K562 (cell line): ENCODE measurements at places on chromosomes 4 and X.

GRCh38 chr4:146285037-146285436 lies 70.7 kb downstream of the REELD1 start:
- no peak for DNase-seq
- no peaks in the 10 kb centered on the region for H3K4me1 ChIP-seq
- no peaks in the 10 kb centered on the region for H3K36me3 ChIP-seq
- H3K27ac ChIP-seq = no peak overlapping the region
- no peaks in the 10 kb centered on the region for H3K27me3 ChIP-seq

GRCh38 chr4:146469022-146469421 lies 52.7 kb downstream of the SLC10A7 start:
- H3K27me3 ChIP-seq = no peaks in the 10 kb centered on the region
- no peak overlapping the region for H3K27ac ChIP-seq
- H3K36me3 ChIP-seq = no peaks in the 10 kb centered on the region
- H3K4me1 ChIP-seq = no peaks in the 10 kb centered on the region
- DNase-seq = no peak

- H3K4me1 ChIP-seq = no peaks in the 10 kb centered on the region
- H3K4me3 ChIP-seq = no peak overlapping the region
- H3K36me3 ChIP-seq = no peaks in the 10 kb centered on the region
Observed at GRCh38 chr4:140807491-140808252, 51.5 kb upstream of the TBC1D9 start.

DNA sequence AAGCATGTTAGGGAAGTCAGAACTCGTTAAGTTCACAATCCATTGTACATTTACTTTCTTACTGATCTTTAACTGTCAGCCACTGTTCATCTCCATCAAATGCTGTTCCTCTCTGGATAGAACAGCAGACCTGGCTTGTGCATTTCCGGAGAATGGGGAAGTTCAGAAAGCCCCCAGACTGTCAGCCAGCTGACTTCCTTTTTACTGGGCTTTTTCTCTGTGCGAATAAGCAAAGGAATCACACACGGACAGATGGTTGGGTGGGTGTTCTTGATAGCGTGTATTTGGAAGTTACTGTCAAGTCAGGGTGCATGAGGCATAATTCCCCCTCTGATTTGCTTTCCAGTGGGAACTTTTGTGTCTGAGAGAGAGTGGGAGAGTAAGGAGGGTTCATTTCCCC lies 56.8 kb downstream of the TSPAN7 start:
- no peak overlapping the region for H3K27ac ChIP-seq
- no peaks in the 10 kb centered on the region for H3K4me1 ChIP-seq
- no peak overlapping the region for H3K4me3 ChIP-seq

DNA sequence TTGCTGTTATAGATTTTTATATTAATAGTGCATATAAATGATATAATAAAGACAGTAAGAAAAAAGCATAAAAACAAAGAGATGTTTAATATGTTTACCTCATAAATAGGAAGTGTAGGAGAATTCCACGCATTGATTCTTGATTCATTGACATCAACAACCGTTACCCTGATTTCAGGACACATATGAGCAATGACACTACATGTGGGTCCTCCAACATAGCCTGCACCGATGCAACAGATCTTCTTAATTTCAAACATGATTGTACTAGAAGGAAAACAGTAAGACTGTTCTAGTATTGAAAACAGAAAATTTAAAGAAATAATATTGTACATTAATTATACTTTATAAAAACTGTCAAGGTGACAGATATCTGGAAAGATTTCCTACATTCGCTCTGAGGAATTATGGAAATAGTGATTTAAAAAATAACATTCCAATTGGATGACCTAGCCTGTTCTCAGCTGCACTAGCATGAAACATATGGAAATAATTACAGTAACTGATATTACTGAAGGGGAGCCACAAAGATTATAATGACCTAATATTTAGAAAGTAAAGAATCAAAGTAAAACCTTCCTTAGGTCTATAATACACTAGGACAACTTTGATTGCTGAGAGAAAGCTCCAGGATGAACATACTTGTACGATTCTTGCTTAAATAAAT lies 5.9 kb downstream of the UGDH start:
- H3K27ac ChIP-seq = no peak overlapping the region
- H3K27me3 ChIP-seq = no peaks in the 10 kb centered on the region
- no peaks in the 10 kb centered on the region; the same call in 2 of the 3 replicates for H3K4me1 ChIP-seq
- no peak overlapping the region for H3K4me3 ChIP-seq
- DNase-seq = no peak

DNA sequence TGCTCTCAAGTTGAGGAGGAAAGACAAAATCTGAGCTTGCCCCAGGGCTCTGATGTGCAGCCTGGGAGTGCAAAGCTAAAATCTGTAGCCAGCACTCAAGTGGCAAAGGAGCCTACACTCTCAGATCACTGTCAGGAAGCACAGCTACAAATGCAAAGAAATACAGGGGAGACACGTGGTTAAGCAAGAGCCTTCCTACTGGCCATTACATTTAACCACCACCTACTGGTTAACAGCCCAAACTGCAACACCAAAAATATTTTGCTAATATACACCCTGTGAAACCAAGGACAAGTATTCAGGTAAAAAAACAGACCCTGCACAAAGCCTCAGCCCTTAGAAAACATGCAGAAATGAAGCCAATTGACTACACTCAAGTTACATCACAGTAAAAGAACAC lies 170.4 kb upstream of the FGF16 start:
- no peaks in the 10 kb centered on the region for H3K4me1 ChIP-seq
- no peak for DNase-seq
- H3K36me3 ChIP-seq = no peaks in the 10 kb centered on the region
- no peaks in the 10 kb centered on the region for H3K27me3 ChIP-seq

- no peak overlapping the region for H3K27ac ChIP-seq
- H3K36me3 ChIP-seq = no peaks in the 10 kb centered on the region
- no peak for DNase-seq
- H3K27me3 ChIP-seq = no peaks in the 10 kb centered on the region
- no peak overlapping the region for H3K4me3 ChIP-seq
Observed at GRCh38 chrX:2136848-2137247, 363.9 kb downstream of the DHRSX start.

DNA sequence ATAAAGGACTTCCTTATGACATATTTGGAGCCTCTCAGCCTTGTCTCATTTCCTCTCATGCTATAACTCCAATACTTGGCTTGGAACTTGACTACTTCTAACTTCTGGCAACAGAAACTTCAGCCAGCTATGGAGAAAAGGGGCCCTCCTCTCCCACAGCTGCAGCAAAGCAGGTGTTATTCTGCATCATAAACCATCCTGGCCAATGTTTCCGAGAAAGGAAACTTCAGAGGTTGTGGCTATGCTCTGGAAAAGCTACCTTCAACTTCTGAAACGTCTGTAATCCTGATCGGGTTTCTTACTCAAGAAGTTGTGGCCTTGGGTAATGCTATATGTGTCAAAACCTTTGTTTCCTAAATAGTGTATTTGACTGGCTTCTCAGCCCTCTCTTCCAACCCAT lies 109.5 kb upstream of the CDX4 start:
- no peak overlapping the region for H3K27ac ChIP-seq
- no peak overlapping the region for H3K4me3 ChIP-seq
- no peaks in the 10 kb centered on the region for H3K4me1 ChIP-seq
- no peak for DNase-seq
- no peaks in the 10 kb centered on the region for H3K27me3 ChIP-seq
- no peaks in the 10 kb centered on the region for H3K36me3 ChIP-seq

DNA sequence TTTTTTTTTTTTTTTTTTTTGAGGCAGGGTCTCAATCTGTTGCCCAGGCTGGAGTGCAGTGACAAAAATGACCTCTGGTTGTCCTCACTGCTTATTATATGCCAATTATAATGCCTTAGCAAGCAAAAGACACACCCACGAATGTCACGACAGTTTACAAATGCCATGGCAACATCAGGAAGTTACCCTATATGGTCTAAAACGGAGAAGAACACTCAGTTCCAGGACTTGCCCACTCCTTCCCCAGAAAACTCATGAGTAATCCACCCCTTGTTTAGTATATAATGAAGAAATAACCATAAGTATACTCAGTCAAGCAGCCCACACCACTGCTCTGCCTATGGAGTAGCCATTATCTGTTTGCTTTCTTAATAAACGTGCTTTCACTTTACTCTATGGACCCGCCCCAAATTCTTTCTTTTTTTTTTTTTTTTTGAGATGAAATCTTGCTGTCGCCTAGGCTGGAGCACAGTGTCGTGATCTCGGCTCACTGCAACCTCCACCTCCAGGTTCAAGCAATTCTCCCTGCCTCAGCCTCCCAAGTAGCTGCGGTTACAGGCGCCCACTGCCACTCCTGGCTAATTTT lies 106.2 kb downstream of the SMIM20 start:
- no peak overlapping the region for H3K27ac ChIP-seq
- H3K27me3 ChIP-seq = peaks cover 10% of the 10 kb centered on the region; the same call in 1 of the 2 replicates
- no peaks in the 10 kb centered on the region for H3K36me3 ChIP-seq
- DNase-seq = peak; percentile 2
- no peak overlapping the region for H3K4me3 ChIP-seq

DNA sequence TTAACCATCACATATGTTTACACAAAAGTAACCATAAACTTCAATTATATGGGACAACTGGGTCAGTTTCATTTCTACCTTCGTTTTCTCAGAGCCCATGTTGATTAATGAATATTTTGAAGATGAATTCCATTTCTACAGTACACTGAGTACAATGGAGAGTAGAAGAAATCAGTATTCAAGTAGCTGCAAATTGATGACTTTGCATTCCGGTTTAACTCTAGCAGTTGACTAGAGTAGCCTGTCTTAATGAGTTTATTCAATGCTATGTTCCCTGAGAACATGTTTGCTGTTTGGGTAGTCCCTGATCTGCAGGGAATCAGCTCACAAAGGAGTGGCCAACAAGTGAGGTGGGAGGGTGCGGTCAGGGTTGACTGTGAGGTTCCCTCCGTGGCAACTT lies 168.3 kb downstream of the TRIML1 start:
- H3K4me3 ChIP-seq = no peak overlapping the region
- no peak overlapping the region for H3K27ac ChIP-seq
- no peaks in the 10 kb centered on the region for H3K36me3 ChIP-seq
- DNase-seq = no peak

GRCh38 chr4:2662598-2662997 lies 93.5 kb downstream of the TNIP2 start:
- H3K36me3 ChIP-seq = peaks cover 64% of the 10 kb centered on the region
- H3K4me3 ChIP-seq = no peak overlapping the region
- H3K27ac ChIP-seq = no peak overlapping the region
- H3K4me1 ChIP-seq = no peaks in the 10 kb centered on the region
- H3K27me3 ChIP-seq = no peaks in the 10 kb centered on the region
- DNase-seq = no peak

GRCh38 chrX:13013363-13014110 lies 30.9 kb downstream of the FAM9C start:
- H3K27me3 ChIP-seq = no peaks in the 10 kb centered on the region
- H3K4me1 ChIP-seq = peaks cover 17% of the 10 kb centered on the region; the same call in 2 of the 3 replicates
- peak overlapping the region; percentile 61 for H3K27ac ChIP-seq
- no peak for DNase-seq

DNA sequence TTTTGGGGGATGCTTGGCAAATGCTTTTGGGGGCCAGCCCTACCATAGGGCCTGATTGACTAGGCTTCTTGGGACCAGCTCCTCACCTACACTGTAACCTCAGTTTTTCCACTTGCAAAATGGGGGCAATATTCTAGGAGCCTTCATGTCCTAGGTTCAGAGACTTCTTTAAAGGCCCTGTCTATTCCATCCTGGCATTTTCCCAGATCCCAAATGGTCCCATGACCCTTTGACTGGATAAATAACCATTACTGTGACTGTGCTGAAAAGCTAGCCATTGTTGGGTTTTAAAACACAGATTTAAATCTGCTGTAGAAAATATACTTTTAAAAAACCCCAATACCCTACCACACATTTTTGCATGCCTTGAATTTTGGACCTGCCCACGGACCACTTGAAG lies 149.8 kb downstream of the EFNB1 start:
- no peaks in the 10 kb centered on the region for H3K36me3 ChIP-seq
- no peak overlapping the region for H3K4me3 ChIP-seq
- no peak for DNase-seq
- H3K4me1 ChIP-seq = no peaks in the 10 kb centered on the region
